ENCODE measurements at places on chromosomes 5 and 9.

GRCh38 chr9:104765138-104765537 is 1.2 kb downstream of the NIPSNAP3B start:
- DNase-seq: no peak

- no peak for DNase-seq
These were observed 1.8 kb downstream of the NCS1 start for GRCh38 chr9:130174025-130174424.

DNA sequence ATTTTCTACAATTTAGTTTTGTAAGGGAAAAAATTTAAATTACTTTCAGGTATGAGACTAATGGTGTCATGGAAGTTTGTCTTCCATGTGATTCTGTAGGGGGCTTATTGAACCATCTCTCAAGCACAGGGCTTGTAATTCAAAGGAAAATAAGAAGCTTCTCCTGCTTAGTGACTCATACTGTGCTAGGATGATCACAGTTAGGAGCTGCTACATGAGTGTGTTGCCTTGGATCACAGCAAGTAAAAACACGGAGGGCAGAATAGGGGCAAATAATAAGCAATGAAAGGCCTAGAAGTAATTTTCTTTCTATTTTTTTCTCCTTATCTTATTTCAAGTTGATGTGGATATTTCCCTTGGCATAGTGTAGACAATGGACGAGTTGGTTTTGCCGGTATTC is 28.9 kb downstream of the TMEM167A start:
- no peak for DNase-seq

GRCh38 chr5:36174119-36174518 is 22.2 kb downstream of the SKP2 start:
- DNase-seq: no peak

- DNase-seq: no peak
These were observed 14.2 kb downstream of the IL4 start for GRCh38 chr5:132687995-132688394.

GRCh38 chr9:87702921-87703320 is 23.0 kb upstream of the CTSL start:
- DNase-seq: no peak

DNA sequence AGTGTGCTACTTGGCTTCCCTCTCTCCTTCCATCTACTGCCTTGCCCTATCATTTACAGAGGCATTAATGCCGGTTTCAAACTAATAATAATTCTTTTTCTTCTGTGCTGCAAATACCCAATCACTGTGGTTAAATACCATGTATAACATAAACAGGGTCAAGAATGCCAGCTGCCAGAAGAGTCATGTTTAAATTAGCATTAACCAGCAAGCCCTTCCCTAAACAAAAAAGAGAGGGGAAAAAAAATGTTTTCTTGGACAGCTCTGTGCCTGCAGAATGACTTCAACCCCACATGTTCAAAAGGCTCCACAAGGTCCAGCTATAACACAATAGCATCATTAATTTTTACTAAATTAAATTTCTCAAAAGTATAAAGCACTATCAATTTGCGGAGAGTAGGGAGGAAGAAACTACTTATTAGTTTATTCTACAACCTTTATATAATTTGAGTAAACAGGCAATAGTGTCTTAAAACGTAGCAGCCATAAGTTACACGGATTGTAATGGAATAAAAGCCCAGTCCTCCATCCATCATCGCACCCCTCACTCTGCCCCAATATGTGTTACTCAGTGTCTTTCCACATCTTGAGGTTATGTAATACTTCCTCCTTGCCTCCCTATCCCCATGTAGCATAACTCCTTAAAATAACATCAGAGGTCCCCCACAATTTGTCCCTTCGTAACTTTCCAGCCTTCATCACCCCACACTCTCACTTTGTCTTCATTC is 3.9 kb downstream of the LPAR1 start:
- no peak for DNase-seq

DNA sequence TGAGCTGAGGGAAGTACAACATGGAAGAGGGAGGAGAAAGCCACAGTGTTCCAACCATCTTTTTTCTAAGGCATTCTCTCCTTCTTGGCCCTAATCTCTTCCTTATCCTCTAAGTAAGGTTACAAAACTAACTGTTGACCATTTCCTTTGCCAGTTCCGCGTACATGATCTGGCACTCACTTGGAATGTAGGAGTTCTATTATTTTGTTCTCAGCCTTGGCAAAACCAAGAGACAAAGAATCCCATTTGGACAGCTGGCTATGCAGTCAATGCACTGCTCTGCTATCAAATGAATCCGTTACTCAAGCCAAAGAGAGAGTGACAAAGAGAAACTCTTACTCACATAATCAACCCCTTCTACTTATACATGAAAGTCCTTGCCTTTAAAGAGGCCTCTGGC is 410.3 kb downstream of the DTWD2 start:
- no peak for DNase-seq

DNA sequence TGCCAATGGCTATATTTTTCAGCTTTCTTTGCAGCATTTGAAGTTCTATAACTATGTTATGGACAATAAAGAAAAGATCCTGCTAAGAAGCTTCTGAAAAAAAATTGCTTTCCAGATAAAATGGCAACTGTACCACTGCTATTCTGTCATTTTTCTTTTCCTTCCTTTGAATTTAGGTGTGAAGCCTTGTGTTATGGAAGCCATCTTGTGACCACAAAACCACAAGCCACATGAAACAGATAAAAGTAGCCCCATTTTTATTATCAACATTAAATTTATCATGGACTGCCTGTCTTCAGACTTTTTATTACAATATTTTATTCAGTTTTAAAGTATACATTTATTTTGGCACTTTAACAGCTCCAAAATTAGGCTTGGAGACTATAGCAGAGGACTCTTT is 289.9 kb upstream of the ACTBL2 start:
- no peak for DNase-seq

- no peak for DNase-seq
These were observed at the start of gene RASGRF2 for GRCh38 chr5:80959768-80960442. RASGRF2 (plus strand) TSS chr5:80960363; CDS start chr5:80960739, 376 bp downstream.

- DNase-seq: no peak
These were observed 9.1 kb downstream of the MAN1B1 start for GRCh38 chr9:137095664-137096517.

DNA sequence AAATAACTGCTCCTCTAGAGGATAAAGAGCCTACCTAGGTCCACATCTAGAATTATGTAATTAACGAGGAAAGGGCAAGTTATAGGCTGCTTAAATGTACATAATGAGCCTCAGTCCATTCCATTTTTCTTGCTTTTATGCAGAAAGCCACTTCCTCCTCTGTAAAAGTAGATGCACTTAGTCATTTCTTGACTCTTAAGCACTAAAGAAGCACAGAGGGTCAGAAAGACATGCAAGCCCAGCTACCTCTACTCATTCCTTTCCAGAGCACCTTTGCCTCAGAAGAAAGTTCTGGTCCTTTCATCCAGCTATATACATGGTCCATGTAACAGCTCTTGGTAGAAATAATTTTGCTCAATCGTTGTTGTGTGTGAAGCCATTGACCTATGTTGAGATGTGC is 308.0 kb upstream of the NREP start:
- no peak for DNase-seq

GRCh38 chr5:32458880-32459495 is 14.4 kb upstream of the ZFR start:
- no peak for DNase-seq

- no peak for DNase-seq
These were observed 713 bp downstream of the MOB3B start for GRCh38 chr9:27528886-27529315.

DNA sequence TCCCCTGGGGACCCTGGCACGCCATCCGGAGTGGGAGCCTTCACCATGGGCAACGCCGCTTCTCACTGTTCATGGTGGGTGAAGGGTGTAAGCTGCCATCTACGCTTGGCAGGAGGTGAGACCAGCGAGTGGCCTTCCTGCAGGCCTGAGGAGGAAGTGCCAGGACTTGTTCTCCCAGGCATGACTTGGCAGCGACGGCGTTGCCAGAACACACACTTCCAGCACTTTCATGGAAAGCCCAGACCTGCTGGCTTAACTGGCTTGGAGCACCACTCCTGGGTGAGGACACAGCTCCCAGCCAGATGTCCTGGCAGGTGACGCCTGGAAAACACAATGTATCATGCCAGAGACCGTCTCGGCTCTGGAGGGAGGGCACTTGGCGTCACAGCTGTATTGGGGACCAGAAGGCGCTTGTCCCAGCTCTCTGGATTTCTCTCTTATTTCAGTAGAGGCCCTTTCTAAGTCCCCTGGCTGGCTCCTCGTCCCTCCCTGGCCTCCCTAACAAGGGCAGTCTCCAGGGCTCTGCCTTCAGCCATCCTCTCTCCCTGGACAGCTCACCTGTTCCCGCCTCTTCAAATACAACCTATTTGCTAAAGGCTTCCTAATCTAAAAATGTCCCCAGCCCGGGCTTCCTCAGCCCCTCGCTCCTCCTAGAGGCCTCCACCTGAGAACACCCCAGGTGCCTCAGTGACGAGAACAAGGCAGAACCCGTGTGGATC is 188.3 kb downstream of the OLFM1 start:
- DNase-seq: peak; percentile 16

GRCh38 chr5:39371367-39371635 is 7.0 kb upstream of the C9 start:
- no peak for DNase-seq

DNA sequence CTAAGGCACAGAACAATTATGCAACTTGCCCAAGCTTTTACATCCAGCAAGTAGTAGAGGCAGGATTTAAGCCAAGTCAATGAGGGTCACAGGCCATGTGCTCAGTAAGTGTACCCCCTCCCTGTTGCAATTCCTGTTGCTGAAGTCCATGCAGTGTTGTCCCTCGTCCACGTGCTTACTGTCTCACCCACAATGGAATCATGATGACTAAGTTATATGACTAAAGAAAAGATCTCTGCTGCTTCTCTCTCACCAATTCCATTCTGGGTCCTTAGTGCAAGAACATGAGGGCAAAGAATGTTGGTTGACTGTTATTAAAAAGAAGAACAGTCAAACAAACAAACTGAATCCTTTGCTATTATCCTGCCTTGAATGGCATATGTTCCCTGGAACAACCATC is 233.6 kb upstream of the SLC24A2 start:
- no peak for DNase-seq

- no peak for DNase-seq
These were observed 28.0 kb upstream of the CEP78 start for GRCh38 chr9:78207901-78208300.

DNA sequence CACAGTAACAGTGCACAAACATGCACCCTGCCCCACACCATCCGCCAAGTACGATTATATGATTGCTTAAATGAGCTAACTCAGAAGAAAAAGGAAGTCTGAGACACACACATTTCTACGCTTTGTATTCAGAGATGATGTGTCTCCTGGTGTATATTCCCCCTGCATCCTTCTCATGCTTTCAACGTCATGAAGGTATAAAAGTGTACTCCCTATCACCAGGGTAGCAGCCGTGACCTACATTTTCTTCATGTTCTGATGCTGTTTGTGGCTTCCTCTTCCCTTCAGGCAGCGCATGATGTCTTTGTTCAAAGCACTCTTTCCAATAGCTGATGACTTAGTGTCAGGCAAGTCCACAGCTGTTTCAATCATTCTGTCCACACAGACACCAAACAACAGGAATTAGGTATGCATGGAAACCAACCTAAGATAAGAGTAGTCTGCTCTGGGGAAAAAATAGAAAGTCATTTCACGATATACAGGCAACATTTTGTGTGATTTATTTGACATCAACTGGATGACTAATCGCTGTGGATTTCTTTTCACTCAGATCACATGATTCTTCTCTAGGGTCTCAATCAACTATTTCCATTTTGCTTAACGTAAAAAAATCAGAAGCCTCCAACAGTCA is 269.4 kb upstream of the PTGER4 start:
- no peak for DNase-seq

- DNase-seq: no peak
These were observed 115.9 kb upstream of the GDNF start for GRCh38 chr5:37955748-37956147.

DNA sequence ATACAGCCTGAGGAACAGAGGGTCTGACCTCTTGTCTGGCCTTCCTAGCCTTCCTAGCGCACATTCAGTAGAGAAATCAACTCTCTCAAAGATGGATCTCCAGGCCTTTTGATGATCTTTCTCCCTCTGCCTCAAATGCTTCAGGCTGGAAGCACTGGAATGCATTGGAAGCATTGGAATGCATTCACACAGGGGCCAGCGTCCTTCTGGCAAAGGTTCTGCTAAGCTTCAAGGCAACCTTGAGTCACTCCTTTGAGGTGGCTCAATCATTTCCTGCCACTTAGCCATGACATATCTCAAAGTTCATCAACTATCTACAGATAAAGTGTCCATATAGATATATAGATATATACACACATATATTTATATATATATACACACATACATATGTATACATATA is 42.9 kb downstream of the OR2K2 start:
- DNase-seq: no peak

GRCh38 chr5:4228708-4229107 is 633.1 kb downstream of the IRX1 start:
- no peak for DNase-seq

GRCh38 chr5:77971776-77972468 is 195.8 kb upstream of the TBCA start:
- DNase-seq: no peak

DNA sequence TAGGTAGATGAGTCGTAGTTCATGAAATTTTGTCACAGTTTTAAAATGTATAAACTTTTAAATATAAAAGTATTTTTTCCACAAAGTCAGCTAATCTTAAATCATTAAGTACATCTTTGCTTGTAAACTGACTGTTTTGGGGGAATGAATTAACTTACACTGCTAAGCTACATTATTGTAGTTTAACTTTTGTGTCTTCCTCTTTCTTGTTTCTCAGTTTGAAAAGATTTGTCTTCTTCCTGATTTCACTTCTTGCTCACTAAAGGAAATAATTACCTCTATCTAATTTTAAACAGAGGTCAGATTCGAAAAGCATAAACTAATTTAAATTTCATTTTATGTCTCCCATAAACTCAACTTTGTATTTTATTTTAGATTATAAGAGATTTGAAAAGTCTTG is 5.7 kb downstream of the NIPSNAP3B start:
- DNase-seq: no peak

- DNase-seq: no peak
These were observed 10.9 kb downstream of the QRFP start for GRCh38 chr9:130885484-130886375.

- DNase-seq: no peak
These were observed 17.3 kb downstream of the VAV2 start for GRCh38 chr9:133974631-133975341.

DNA sequence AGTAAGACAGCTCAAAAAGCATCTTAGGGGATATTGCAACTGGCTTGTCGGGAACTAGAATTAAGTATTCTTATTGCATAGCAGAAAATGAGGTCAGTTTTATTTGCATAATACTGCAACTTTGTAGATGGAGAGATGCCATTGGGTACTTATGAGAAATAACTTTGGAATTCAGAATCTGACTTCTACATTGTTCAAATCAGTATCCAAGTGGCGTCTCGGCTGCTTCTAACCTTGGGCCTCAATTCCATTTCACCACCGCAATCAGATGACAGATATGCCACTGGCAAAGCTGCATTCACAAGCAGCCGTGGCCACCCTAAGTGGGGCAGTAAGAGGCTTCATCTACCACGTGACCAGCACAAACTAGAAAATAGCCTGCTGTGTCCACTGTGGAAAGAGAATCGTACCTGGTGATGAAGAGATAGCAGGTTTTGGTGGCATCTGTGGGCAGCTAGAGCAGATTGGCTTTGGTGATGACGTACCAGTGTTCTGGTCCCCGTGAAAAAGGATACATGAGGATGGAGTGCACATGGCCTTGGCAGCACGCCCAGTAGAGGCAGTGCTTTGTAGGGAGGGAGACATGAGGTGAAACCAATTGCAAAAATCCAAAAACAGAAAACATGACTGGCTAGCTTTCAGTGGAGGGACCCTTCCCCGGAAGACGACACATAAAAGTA is 116.6 kb downstream of the KLHL3 start:
- DNase-seq: peak; percentile 77

GRCh38 chr9:20754556-20754955 is 70.5 kb downstream of the FOCAD start:
- no peak for DNase-seq
